ENCODE measurements at places on chromosomes 12 and 14.

DNA sequence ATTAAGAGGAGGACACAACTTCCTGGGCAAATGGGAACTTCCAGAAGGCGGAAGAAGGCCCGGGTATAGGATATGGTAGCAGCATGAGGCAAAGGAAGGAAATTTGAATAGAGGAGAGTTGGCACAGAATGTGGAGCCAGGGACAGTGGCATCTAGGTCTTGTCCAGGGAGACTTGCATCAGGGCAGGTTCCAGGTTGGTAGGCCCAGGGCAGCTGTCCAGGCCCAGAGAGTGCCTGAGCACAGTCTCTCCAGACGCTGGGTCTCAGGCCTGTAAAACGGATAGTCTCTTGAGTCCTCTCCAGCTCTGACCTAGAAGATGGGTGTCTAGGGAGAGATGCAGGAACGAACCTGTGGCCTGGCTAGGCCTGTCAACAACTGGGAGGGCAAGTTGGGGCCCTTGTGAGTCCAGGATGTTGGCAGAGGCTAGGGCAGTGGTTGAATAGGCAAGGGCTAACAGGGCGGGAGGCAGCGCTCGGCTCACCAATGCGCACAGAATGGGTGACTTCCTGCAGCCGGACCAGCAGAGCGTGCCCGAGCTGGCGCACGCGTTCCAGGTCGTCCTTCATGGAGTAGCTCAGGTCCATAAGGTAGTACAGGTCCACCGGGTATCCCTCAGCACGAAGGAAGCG, 9.9 kb downstream of the ITGB7 start:
- no peak for DNase-seq

DNA sequence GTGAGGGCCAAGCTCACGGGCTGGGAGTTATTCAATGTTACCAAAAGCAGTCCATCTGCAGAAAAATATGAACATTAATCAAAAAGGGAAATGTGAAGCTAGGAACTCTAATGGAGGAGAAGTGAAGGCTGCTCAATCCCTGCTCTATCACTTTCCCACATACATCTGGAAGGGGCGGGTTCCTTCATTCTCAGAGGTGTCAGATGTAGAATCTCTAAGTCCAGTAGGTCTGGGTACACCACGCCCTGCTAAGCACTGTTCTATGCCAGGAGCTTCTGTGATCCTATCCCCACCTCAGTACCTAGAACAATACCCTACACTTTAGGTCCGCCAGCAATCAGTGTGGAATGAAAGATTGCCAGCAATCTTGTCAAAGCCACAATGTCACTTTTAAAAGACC, 37.0 kb upstream of the ANO2 start:
- DNase-seq: no peak

DNA sequence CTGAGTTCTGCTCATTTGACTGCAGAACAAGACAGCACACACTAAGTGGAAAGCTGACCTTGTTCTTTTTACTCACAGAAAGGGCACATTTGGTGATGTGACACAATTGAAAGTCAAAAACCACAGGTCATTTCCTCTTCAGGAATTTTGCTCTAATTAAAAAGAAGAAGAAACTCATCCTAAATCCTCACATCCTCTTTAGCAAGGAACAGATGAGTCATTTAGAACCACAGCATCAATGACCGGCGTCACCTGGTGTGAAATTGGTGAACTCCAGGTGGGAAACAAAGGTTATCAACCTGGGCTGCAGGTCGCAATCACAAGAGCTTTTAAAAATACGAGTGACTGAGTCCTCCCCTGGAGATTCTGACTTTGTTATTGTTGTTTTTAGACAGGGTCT, 2.9 kb upstream of the RNU6-8 start:
- DNase-seq: no peak

DNA sequence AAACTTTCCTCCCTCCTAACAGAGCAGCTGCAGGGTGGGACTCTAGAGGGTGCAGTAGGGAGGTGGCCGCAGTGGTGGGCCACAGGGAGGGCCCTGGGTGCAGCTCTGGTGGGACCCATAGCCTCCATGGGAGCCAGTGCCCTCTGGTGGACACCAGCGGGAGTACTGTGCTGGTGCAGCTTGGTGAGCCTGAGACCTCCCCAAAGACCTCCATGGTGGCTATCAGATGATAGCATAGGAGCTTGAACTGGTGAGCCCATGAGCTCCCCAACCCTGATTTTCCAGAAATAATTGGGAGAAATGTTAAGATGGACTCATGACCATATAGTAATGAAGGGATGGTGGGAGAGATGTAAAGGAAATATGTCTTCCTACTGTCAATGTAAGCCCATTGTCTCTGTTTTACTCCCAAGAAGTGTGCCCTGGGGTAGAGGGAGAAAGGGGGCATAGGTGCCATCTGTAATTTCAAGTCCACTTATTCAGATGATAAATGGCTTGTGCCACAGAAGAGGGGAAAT, 98.7 kb downstream of the GAS2L3 start:
- peak; percentile 9 for DNase-seq

Measured in NCI-H1930 (cell line).